ENCODE measurements at places on chromosomes 16 and 17.

- no peak for DNase-seq
Measured at GRCh38 chr16:65315081-65315780, 193.4 kb upstream of the CDH11 start.

- no peak for DNase-seq
Measured at GRCh38 chr17:82388922-82389283, 17.3 kb downstream of the UTS2R start.

- DNase-seq = no peak
Measured at GRCh38 chr16:69116906-69117305, 11.5 kb downstream of the HAS3 start.

DNA sequence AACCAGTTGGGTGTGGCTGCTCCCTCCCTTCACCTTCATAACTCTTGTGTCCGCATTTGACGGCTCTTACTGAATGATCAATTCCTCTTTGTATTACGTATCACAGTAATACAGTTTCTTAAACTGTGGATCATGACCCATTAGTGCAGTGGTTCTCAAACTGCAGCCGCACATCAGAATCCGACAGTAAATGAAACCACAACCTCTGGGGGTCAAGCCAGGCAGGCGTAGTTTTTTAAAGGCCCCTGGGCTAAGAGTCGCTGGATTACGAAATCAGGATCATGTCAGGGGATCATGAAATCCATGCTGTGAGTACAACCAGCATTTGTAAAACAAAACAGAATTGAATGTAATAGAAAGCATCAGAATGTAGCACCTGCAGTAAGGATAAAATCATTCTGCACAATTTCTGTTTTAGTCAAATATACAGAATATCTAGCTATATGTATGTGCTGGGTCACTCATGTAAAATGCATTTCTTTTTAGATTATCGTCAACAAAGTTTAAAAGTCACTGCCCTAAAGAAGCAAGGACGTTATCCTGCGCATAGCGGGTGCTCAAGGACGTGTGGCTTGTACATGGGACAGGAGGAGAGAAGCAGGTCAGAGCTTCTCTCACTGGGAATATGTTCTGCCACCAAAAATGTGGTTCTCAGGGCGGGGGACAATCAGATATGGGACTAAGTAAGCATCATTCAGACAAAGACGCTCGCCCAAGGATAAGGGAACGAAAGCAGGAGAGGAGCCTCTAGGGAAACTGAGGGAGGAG, 113.1 kb downstream of the ZFHX3 start:
- DNase-seq = no peak

DNA sequence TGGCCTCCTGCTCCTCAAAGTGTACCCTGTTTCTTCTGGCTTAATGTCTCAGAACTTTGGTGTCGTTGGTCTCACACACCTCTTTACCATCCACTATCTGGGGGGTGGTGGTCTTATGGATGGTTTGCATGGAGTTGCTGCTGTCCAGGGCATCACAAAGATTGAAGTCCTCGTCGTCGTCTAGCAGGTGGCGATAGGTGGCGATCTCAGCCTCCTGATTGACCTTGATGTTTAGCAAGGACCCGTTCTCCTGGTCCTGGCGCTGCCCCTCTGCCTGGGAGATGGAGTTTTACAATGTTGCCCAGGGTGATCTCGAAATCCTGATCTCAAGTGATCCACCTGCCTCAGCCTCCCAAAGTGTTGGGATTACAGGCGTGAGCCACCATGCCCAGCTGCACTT, 31.1 kb upstream of the HELZ start:
- DNase-seq = no peak

- DNase-seq = no peak
Measured at GRCh38 chr17:74123866-74124444, 79.5 kb upstream of the RPL38 start.

DNA sequence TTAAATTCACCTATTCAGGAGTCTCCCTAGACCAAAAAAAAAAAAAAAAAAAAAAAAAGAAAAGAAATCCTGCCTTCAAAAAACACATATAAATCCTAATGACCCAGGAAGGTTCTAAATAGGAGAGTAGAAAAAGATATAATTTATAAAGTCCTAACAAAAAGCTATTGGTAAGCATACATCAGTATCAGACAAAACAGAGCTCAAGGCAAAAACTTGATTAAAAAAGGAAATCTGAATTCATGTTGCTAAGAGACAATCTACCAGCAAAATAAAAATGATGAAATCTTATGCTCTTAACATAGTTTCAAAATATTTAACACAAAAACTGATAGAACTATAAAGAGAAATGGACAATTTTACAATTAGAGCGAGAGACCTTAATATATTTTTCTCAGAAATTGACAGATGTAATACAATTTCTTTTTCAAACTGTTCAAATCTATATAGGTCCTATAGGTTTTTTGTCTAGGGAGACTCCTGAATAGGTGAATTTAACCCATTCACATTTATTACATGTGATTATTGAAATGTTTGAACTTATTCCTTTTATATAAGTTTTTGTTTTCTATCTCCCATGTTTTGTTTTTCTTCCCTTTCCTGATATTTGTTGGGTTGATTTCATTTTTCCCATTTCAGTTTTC, 57.0 kb downstream of the NT5M start:
- DNase-seq = no peak

- no peak for DNase-seq
Measured at GRCh38 chr17:69478916-69479315, 64.4 kb downstream of the MAP2K6 start.
